ENCODE measurements at places on chromosomes 7 and 10. TPM values are rescaled to one million over a fixed set of nuclear protein-coding genes. Genes with fewer than 3 reads are reported as not detected.

The GIMAP7 gene
- total RNA-seq, result not detected

The MNX1 gene
- total RNA-seq, result not detected

The ARHGAP22 gene
- total RNA-seq, result 35.3 TPM

The SPAG6 gene
- total RNA-seq, result not detected

The SCART1 gene
- 0.28 TPM for total RNA-seq

The INHBA gene
- total RNA-seq, result 133 TPM

The CTAGE4 gene
- not detected for total RNA-seq

The PRSS37 gene
- not detected for total RNA-seq

The AKR1D1 gene
- total RNA-seq, result not detected

The PSD gene
- total RNA-seq, result 2.0 TPM

The CNTNAP2 gene
- not detected for total RNA-seq

The GPNMB gene
- under 0.01 TPM for total RNA-seq

The NSUN6 gene
- 11.4 TPM for total RNA-seq

The LLCFC1 gene
- not detected for total RNA-seq

The RELN gene
- total RNA-seq, result 19.4 TPM

The ACSM6 gene
- total RNA-seq, result not detected

The MYL10 gene
- total RNA-seq, result not detected

The IGF2BP3 gene
- 94.2 TPM for total RNA-seq

The OR13A1 gene
- total RNA-seq, result not detected

The AKR1C4 gene
- total RNA-seq, result not detected

The SKIDA1 gene
- total RNA-seq, result 0.56 TPM

The GPR85 gene
- 5.0 TPM for total RNA-seq

Measured in IMR-90 (cell line).